ENCODE measurements at places on chromosomes 7 and 10.

DNA sequence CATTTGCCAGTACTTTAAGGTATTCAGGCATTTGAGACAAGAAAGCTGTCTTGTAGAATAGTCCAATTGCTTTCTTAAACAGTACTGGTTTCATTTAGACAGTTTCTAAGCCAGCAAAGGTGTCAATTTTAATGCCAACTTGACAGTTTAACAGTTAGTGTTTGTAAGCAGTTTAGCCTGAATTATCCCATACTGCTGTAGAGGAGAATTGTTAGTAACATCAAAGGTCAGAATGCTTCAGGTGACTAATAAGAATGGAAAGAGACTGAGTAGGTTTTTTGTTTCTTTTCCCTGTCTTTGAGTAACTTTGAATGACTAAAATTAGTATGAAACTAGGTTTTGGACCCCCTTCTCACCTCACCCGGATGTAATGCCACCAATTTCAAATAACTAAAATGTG lies 29.5 kb upstream of the VDAC2 start:
- DNase-seq = no peak

- no peak for DNase-seq
Measured at GRCh38 chr10:95229724-95230627, 35.9 kb downstream of the ACSM6 start.

- no peak for DNase-seq
Measured at GRCh38 chr7:30703756-30704155, 21.5 kb upstream of the CRHR2 start.

DNA sequence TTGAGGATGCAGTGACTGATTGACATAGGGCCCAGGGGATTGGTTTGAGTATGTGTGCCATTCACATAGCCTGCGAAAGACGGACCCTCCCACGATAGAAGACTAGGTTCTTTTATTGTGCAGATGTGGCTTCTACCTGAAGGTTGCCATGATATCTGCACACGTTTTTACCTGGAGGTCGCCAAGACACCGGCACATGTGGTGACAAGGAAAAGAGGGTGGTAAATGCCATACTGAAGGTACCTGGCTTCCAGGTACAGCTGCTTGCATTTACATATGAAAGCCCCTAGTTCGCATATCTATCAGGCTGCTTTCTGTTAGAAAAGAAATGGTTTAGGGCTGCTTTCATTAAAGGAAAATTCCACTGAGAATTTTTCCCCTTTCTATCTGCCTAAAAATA lies 43.6 kb downstream of the ZNF22 start:
- no peak for DNase-seq

DNA sequence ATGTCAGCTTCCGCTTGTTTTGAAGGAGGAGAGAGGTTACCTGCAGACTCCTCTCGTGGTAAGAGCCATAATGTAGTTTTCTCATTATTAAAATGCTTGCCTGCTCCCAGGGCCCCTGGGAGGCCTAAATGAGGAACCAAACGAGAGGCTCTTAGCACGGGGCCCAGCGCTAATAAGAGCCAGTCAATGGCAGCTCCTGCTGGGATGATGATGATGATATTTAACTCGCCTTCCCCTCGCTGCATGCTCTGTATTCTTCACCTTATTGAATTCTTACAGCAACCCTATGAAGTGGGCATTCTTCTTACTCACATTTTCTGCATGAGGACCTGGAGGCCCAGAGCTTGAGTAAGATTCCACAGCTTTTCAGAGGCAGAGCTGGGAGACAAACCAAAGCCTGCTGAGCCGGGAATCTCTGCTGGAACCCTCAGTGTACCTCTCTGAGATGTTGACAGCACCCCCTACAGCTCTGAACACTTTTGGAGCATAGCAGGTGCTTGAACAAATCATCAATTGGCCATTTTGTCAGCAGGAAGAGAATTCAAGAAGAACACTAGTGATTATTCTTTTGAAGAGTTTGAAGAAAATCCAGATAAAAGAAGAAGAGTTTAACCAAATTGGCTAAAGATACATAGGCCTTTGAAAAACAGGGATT lies 93.1 kb upstream of the HABP2 start:
- DNase-seq = no peak

DNA sequence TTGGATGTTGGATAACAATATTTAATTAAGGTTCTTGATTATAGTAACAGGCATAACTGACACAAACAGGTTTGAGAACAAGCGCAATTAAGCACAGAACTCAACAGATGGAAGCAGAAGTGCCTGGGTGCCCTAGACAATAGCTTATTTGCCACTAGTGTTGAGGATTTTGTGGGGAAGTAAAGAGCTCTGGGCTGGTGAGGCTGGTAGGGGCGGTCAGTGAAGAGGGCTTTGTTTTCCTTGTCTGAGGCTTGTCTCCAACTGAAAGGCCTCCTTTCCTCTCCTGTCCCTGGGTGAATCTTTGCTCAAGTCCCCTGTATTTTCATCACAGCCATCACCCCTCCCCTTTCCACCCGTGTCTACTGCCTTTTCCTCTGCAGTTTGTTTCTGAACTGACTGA lies 104.6 kb downstream of the KAT6B start:
- no peak for DNase-seq

DNA sequence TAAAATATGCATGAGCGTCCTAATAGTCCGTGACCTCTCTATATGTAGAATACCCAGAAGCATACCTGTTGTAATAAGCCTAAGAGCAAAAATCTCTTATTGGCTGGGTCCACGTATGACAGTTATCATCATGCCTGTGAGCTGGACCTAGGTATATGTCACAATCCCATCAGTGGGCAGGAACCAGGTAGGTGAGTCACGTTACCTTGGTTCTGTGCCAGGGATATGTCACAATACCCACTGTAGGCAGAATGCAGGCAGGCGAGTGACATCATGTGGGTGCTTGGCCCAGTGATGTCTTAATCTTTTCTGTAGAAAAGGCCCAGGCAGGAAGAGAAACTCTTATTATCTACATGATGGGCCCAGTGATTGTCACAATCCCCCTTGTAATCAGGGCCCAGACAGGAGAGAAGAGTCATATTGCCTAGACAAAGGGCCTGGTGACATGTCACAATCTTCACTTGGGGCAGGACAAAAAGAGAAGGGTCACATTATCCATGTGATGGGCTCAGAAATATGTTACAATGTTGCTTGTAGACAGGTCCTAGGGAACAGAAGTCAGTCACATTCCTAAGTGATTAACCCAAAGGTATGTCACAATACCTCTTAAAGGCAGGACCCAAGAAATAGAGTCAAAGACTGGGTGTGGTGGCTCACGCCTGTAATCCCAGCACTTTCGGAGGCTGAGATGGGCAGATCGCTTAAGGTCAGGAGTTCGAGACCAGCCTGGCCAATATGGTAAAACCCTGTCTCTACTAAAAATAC lies 12.9 kb upstream of the ZNF736 start:
- no peak for DNase-seq

- no peak for DNase-seq
Measured at GRCh38 chr7:20971219-20971618, 184.5 kb upstream of the SP8 start.

GRCh38 chr10:133400624-133401424 lies 6.9 kb downstream of the MTG1 start:
- no peak for DNase-seq

GRCh38 chr10:126350216-126350992 lies 37.9 kb downstream of the ADAM12 start:
- no peak for DNase-seq

- DNase-seq = no peak
Measured at GRCh38 chr7:6057316-6058129, 26.3 kb downstream of the ANKRD61 start.

GRCh38 chr7:16954321-16954720 lies 72.5 kb upstream of the AGR3 start:
- no peak for DNase-seq

GRCh38 chr7:157228864-157229422 lies 90.2 kb downstream of the UBE3C start:
- DNase-seq = no peak

- no peak for DNase-seq
Measured at GRCh38 chr10:12509016-12509793, 159.9 kb downstream of the CAMK1D start.

GRCh38 chr10:94490789-94491039 lies 54.9 kb upstream of the HELLS start:
- no peak for DNase-seq

DNA sequence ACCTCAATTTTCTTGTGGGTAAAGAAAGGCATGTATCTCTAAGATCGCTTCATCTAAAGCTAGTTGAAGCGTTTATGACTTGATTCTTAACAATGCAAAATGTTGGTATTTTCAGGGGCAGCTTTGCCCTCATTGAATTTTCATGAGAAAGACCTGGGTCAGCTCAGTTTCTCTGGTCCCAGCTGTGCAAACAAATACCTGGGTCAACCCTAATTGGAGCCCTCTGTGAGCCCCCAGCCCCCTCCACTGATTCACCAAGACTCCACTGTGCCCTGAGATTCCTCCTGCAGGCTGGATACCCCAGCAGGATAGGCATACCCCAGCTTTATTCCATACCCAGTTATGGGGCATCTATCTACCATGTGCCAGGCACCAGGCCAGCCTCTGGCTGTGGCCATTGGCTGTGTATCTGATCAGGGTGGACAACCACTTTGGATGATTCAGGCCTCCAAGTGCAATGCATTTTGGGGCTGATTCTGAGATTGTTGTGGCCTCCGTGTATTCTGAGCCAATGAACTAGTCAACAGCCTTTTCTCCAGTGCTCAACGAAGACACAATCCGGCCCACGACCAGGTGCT lies 201.9 kb downstream of the MYOF start:
- no peak for DNase-seq

- DNase-seq = no peak
Measured at GRCh38 chr10:107409522-107409921, 245.0 kb upstream of the SORCS1 start.

Measured in SK-N-MC (cell line).